ENCODE measurements at places on chromosomes 6 and 20.
A peak's percentile ranks its signal among the peaks of the same experiment; 100 is the strongest.

DNA sequence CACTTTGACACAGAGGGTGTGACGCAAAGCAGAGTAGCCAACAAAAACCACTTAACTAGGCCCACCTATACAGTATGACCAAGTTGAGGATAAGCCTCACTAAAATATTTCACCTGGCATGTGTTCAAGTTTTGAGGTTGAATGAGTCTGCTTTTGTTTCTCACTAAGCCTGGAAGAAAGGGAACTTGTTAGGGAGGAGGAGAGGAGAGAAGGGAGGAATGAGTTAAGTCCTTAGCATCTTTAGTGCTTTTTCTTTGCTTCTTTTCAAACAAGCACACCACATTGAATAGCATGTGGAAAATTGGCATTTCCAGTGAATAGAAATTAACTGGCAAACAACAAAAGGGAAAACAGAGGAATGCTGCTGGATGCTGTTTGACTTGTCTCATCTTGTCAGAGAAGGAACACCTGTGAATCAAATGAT lies 461.9 kb downstream of the GJA1 start:
- DNase-seq, result no peak

DNA sequence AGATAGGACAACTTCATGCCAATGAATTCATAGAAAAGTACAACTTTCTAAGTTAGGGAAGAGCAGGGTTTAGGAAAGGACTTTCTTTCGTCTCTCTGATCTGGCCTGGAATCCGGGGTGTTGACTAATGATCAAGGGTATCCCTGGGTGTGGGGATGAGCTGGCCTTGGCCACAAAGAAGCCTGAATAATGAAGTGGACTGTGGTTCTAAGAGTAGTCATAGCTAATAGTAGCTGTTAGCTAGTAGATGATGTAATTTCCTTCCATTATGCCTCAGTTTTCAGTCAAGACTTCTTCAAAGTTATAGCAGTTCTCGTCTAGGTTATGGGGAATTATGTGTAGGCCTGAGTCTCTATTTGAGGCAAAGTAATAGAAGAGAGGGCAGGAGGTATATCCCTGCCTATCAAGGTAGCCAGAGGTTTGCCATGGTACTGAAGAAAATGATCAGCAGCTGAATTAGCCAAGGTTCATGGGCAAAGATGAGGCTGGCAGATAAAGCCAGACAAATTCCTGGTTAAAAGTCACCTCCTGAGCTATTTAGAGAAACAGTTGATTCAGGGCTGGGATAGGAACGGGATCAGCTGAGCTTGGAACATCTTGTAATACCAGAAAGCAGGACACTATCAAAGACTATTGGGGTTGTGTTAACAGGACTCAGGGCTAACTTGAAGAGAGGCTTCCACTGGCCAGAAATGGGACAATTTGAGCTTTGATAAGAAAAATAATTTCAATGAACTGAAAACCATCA lies 18.7 kb upstream of the TRPC4AP start:
- no peak for DNase-seq

DNA sequence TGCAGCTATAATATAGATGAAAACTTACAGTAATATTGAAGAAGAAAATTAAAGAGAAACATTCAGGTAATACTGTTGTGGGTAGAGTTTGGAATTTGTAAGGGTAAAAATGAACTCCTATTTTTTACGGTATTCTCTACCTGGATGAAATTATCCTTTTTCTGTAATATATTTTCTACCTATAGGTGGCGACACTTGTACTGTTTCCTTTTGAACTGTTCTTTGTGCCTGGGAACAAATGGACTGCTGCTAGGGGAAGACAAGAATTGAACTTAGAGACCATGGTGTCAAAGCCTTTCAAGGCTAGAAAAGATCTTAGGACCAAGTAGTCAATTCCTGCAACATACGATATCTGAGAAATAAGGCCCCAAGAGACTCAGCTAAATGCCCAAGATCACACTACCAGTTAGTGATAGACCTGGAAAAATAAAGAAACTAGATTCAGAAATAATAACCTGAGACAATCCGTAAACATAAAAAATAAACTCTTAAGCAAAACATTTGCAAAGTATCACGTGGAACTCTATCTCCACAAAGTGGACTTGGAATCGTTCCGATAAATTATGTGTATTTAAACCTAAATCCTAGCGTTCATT lies 383.8 kb downstream of the TFAP2A start:
- peak; percentile 23 for DNase-seq

DNA sequence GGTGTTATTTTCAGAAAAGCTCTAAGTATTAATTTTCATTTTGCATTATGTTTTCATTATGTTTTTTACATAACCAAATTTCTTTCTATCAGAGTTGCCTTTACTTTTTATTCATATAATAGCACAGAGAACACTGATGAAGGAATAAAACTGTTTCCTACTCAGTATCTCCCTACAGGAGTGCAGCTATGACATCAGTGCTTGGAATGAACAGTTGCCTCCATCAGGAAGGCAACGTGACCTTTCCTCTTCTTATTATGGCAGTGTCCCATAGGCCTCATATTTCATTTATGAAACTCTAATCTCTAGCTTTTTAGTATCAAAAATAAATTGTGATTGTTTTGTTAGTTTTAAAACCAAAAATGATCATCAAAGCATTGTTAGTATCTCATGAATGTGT lies 712.8 kb downstream of the CD109 start:
- no peak for DNase-seq

GRCh38 chr6:53294095-53294494 lies 54.7 kb downstream of the ELOVL5 start:
- peak; percentile 60 for DNase-seq

GRCh38 chr20:53911301-53911700 lies 159.1 kb downstream of the BCAS1 start:
- DNase-seq, result no peak

DNA sequence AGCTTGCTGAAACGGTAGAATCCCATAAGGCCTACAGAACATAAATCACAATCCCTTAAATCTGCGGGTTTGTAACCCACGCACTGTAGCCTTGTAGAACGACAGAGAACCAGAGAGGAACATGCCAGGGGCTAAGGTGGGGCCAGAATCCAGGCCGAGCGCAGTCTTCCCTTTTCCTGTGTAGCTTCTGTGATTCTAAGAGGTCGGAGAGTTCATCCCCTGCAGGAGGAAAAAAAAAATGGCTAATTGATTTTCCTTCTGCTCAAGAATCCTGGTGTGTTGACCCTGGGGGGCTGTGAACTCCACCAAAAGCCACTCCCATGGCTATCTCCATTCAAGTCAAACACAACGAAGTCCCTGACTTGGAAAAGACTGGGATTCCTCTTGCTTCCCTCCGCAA lies 96.3 kb downstream of the SPTLC3 start:
- DNase-seq, result peak; percentile 83

DNA sequence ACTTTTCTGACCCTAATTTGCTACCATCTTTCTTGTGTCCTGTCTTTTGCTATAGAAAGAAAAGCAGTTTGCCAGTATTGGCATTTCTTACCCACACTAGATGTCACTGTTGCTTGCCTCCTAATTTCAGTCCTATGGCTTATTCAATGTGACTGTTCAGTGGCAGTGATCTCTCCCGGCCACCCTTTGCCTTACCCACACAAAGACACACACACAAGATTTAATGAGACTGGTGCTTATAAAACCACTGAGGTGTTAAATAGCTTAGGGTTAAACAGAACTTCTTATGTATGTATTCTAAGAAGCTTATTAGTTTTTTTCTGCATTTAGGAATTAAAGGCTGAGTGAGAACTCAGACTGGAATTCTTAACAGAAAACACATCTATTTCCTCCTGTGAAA lies 233.6 kb upstream of the ASCC3 start:
- peak; percentile 66 for DNase-seq

DNA sequence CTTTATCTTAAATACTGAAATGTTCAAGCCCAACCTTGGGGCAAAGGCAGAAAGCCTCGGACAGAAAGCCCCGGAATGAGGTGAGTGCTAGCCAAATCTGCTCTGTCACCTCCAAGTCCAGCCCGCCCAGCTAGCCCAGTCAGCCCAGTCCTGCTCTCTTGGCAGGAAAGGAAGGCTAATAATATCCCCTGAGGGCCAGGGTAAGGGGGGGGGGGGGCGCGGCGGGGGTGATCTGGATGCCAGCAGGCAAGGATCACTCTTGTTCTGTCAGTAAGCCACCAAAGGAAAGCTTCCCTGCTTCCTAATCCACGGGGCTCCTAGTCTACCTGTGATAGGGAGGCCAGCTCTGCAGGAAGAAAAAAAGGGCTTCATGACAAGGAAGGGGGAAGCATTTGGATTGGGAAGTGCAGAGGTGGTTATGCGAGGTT lies 1.1 kb downstream of the NDRG3 start:
- peak; percentile 88 for DNase-seq

DNA sequence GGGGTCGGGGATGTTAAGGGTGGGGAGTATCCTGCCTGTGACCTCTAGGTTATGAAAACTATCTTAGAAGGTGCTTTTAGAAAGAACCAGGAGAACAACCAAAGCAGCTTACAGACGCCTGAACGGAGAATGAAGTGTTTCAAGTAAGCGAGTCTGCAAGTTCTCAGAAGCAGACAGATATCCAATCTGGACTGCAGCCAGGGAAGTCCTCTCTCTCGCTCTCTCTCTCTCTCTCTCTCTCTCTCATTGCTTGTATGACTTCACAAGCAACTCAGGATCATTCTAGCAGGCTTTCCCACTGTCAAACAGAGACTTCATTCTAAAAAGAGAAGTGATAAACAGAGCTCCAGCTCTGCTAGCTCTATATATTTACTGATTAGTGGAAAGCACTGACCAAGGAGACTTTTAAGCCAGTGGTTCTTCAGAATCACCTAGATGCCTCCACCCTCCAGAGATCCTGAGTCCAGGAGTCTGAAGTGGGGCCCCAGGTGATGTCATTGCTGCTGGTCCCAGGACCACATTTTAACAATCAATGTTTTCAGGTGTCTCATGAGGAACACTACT lies 6.0 kb downstream of the TCF21 start:
- no peak for DNase-seq

DNA sequence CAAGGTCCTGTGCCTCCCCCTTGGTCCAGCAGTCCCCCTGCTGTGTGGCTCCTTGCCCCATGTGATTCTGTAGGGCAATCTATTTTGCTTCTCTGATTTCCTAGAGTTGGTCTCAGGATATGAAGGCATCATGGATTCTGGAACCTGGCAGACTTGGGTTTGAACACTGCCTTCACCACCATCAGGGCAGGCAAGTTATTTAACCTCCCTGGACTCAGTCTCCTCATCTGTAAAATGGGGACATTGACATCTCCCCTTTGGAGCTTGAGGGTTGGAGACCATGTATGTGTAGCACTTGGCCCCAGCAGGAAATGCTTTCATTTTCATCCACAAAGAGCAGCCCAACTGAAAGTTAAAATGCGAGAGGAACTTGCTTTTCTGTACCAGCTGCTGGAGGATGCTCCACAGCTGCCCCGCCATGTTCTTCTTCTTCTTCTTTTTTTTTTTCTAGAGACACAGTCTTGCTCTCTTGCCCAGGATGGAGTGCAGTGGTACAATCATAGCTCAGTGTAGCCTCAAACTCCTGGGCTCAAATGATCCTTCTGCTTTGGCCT lies 6.7 kb downstream of the TOX2 start:
- DNase-seq, result no peak

DNA sequence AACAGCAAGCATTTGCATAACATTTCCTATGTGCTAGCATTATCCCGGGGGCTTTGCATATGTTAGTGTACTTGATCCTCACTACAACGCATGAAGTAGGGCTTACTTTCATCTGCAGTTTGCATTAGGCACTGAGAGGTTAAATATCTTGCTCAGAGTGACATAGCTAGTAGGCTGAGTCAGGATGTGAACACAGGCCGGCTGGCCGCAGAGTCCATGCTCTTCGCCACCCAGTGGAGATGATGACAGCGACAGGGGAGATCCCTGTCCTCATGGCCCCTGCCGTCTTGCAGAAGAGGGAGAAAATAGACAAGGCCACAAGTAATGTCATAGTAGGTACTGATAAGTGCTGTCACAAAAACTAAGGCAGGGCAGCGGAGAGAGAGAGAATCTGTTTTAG lies 46.9 kb downstream of the LYRM4 start:
- DNase-seq, result no peak

GRCh38 chr6:163862701-163863100 lies 448.2 kb downstream of the QKI start:
- no peak for DNase-seq

GRCh38 chr6:164477790-164478189 lies 831.6 kb downstream of the C6orf118 start:
- no peak for DNase-seq

- peak; percentile 80 for DNase-seq
These were observed 58.7 kb downstream of the VAPB start for GRCh38 chr20:58447511-58448391.

- DNase-seq, result no peak
These were observed 174.7 kb downstream of the FOXC1 start for GRCh38 chr6:1784422-1784884.

- no peak for DNase-seq
These were observed 14.8 kb downstream of the PAQR8 start for GRCh38 chr6:52376763-52377162.

DNA sequence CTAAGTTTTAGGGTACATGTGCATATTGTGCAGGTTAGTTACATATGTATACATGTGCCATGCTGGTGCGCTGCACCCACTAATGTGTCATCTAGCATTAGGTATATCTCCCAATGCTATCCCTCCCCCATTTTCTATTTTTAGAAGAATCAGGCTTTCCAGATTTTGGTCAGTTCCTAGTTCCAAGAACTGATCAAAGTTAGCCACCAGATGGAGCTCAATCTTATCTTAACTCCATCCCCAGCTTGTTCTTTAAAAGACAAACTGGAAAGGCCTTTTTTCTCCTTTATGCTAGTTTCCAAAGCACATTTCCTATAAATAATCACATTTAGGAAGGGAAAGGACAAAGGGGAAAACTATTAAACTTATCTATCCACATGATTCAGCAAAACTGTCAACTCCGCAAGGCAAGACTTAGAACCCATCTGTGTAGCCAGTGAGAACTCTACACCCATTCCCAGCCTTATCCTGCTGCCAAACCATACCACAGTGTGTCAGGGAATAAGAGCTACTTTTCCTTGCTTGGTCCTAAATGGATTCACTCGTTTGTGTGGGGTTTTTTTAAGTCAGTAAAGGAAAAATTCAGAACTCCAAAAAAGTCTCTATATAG lies 22.8 kb upstream of the KHDC1 start:
- DNase-seq, result peak; percentile 49

DNA sequence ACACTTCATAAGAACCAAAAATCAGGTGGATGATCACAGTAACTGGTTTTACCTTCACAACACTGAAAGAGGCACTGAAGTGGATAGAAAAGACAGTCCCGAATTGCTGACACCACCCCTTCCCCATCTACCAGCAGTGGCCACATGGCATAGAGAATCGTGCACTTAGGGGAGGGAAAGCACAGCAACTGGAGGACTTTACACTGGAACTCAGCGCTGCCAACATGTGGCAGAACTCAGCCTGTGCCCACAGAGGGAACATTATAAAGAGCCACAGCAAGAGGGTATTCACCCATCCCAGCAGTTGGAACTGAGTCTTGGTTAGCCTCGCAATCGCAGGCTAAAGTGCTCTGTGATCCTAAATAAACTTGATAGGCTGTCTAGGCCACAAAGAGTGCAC lies 6.5 kb upstream of the KIAA1586 start:
- DNase-seq, result peak; percentile 26

Measured in NCI-H82 (cell line).